ENCODE measurements at places on chromosomes 3 and 15.

- DNase-seq = peak; percentile 69
Observed at GRCh38 chr3:14725564-14726440, 50.9 kb downstream of the C3orf20 start.

DNA sequence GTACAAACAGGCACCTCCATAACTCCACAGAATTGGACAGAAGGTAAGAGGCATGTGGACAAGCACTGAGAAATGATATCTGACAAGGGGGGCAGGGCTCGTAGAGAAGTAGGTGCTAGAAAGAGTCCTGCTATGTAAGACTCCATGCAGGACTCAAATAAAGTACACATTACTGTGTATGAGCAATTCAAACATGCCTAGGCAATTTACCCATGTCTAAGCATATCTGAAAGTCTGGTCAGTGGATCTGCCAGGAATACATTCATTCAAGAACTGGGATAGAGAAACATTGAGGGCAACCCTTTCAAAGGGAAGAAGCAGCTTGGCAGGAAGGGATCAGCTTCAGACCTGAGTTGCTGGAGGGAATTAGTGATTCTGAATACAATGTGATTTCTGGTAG lies 174.1 kb upstream of the MCTP2 start:
- DNase-seq = no peak

DNA sequence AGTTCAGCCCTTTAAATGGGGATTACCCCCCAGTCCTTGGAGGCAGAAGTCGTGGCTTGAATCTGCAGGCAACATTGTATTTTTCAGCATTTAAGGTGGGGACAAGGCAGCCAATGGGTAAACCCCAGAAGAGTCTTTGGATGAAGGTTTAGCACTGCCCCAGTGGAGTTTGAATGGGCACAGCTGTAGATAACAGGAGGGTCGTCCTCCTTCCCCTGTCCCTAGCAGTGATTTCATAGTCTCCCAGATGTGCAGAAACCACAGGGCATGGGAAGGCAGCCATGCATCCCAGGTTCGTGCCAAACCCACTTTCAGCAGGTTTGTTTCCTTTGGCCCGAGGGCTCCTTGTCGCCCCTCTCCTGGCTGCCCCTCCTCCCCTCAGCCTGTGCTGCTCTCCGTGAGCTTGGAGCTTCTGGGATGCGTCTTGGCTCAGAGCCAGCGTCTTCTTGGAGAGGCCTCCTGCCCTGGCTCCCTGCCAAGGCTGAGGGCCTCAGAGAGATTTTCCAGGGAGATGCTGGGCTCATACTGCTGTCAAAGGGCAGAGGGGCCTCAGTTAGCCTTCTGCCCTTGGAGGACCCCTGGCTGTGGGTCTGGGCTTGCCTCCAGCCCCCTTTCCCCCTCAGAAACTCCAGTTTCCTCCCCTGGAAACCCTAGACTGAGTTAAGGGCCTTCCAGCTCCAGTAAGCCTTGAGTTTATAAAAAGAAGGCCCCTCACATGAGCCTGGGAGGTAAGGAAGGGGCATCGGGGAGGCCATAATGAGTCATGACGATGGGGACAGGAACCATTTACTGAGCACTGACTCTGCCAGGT lies 48.9 kb upstream of the POLG start:
- DNase-seq = peak; percentile 67

DNA sequence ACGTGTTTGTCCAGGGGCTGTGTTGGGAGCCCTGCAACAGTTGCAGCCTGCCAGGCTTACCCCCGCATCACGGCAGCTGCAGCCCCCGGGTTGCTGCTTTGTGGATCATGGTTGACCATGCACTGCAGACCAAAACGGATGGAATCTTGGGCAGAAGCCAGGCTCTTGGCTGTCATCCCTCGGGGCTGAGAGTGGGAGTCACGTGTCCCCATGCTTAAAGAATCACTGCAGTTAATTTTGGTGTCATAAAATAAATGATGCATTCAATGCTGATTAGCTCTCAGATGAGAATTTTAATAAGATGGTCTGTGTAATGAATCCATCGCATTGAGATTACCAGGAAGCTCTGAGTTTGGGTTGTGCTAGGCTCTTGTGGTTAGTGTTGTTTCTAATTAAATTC lies 115.6 kb downstream of the CHDH start:
- peak; percentile 74 for DNase-seq

DNA sequence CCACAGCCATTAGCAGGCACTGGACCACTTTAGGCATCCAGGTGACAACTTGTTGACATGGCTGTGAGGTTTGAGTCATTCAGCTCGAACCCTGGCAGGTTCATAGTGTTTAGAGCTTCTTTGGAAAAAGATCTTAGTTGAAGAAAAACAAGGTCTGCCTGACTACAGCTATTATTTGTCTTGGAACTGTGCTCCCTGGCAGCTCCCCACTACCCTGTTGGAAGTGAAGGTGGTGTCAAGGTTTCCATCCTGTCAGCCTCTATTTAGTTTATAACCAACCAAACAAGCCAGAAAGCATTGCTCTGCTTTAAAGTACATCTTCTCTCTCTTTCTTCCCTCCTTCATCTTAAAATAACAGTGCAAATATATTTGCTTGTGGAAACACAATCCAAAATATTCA lies 56.8 kb downstream of the KAT2B start:
- DNase-seq = no peak

DNA sequence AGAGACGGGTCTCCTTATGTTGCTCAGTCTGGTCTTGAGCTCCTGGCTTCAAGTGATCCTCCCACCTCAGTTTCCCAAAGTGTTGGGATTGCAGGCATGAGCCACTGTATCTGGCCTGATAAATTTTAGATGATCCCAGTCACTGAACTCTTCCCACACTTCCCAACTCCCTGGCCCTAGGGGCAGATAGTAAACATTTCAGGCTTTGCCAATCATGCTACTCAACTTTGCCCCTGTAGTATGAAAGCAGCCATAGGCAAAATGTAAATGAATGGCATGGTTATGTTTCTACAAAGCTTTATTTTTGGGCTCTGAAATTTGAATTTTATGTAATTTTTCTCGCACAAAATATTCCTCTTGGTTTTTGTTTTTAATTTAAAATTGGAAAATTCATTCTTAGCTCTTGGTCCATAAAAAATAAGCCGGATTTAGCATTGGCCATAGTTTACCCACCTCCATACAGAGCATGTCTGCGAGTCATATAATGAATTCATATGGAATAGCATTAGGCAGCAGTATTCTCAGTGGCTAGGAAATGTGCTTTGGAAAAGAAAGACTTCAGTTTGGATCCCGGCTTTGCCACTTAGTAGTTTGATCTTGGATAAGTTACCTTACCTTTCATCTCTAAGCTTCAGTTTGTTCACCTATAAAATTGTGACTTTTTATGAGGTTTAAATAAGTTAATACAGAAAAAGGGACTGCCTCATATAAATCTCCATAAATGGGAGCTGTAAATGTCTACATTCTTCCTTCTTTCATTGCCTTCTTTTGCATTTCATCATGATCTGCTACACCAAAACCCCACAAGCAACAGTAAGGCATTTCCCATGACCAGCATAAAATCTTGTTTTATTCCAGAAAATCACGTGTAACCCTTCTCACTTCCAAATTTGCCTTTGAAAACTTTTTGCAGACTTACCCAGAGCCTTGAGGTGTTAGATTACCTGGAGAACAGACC lies 360.3 kb upstream of the TPM1 start:
- DNase-seq = no peak

DNA sequence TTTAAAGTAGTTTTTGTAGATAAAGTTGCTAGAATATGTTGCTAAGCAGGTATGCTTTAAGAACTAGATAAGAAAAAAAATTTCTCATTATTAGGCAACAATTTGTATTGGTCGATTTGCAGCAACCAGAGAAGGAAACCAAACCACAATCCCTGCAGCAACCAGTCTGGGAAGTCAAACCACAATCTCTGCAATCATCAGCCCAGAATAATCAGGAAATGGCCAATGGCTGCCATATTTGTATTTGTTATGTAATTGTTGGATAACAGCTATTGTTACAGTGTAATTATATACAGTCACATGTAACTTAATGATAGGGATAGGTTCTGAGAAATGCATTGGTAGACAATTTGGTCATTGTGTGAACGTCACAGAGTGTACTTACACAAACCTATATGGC lies 23.6 kb downstream of the STXBP5L start:
- DNase-seq = no peak

DNA sequence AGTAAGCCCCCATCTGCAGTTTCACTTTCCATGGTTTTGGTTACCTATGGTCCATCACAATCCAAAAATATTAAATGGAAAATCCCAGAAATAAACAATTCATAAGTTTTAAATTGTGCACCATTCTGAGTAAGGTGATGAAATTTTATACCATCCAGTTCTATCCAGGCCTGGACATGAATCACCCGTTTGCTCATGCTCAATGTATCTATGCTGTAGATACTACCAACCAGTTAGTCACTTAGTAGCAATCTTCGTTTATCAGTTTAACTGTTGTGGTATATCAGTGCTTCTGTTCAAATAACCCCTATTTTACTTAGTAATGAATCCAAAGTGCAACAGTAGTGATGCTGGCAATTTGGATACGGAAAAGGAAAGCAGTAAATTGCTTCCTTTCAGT lies 381.9 kb upstream of the AGTR1 start:
- no peak for DNase-seq

DNA sequence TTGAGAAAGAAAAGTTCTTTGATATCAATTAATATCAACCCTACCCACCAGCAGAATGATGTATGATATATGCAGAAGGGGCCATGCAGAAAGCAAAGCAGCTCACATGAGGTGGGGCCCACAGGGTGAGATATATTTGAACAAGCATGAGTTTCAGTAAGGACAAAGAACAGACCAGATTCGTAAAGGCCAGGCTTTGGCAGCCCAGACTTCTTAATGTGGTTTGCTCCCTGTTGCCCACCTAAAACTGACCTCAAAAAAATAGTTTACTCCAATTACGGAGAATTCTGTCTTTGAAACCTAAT lies 255.7 kb upstream of the WNT5A start:
- no peak for DNase-seq

DNA sequence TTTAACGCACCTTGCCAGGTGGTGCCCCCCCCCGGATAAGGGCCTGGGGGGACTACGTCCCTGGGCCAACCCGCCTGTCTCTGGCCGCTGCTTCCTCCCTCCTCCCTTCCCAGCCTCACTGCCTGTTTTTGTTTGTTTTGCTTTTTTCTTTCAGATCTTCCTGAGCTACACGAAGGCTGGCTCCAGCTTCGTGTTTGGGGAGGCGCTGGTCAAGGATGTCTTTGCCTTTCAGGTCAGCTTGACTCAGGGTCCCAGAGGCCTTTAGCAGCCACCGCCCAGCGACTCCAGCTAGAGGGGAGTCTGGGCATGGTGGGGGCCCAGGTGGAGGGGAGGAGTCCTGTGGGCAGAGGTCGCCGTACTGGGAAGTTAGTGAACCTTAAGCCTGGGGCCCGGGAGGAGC lies 24.1 kb downstream of the SLC28A1 start:
- DNase-seq = no peak

- peak; percentile 56 for DNase-seq
Observed at GRCh38 chr3:126528800-126529541, 5.0 kb downstream of the CHST13 start.

DNA sequence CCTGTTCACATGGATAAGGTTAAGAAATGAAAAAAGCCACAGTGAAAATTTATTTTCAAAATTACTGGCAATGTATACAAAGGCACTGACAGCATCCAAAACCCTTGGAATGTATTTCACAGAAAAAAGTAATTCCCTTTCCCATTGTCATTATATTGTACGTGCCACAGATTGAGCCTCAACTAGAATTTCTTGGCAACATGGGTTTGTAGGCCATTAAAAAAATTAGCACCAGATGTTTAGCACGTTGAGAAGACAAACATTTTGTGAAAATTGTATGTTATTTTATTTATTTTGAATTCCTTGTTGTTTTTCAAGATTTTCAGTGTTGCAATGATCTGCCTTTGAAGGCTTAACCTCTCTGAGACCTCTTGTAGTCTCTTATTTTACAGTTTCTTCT lies 76.3 kb upstream of the EPHB3 start:
- DNase-seq = no peak

GRCh38 chr3:193240850-193241706 lies at the start of gene PLAAT1:
TSS of gene PLAAT1 (plus strand) at chr3:193241222. CDS start at chr3:193255651, 14,429 bp downstream.
- peak; percentile 80 for DNase-seq

GRCh38 chr15:96392380-96393208 lies 62.1 kb downstream of the NR2F2 start:
- no peak for DNase-seq

DNA sequence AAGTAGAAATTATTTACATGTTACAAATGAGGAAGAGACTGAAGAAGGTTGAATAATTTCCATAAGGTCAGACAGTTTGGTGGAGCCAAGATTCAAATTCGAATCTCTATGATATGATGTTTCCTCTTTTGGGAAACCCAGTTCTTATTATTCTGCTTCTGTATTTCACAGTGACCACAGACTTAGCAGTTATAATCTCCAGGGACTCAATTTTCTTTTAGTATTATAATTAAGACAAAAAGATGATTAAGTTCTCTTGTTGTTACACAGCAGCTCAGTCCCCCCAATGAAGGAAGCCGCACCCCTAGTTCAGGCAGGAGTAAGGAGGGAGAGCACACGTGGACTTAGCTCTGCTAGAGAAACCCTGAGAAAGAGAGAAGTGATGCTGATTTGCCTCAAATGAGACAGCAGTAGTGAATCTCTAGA lies 130.6 kb downstream of the CCNL1 start:
- no peak for DNase-seq

GRCh38 chr3:37925157-37925556 lies 63.5 kb downstream of the CTDSPL start:
- DNase-seq = no peak

DNA sequence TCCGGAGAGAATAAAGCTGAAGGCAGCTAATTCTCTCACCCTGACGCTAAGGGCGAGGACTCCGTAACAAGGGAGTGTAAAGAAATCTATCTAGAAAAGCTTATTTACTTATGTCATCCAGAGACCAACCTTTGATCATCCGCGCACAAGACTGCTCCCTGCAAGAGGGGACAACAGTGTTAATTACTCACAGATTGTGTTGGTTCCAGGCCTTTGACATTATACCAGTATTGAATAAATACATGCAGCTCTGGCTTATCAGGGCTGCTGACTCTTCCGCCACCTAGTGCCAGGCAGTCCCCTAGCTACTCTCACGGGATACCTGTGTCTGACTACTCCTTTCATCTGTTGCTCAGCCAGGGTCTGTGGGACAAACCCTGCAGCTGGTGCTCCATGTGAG lies 211.7 kb downstream of the DTWD1 start:
- DNase-seq = no peak

DNA sequence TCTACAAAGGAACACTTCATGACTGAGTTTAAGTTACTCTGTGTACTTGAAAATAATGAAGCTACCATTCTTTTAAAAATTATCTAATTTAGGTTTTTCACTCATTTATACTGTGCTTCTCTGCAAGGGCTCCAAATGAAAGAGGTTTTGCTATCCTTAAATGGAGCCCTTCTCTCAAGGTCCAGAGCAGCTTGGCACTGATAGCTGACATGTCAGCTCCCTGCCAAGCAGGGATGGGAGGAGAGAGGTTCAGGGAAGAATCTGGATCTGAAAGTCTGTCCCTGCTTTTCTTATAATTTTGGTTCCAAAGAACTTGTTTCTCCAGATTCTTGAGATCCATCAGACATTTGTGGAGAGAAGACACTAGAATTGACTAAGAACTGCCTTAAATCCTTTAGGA lies 39.1 kb downstream of the MRPS11 start:
- no peak for DNase-seq

DNA sequence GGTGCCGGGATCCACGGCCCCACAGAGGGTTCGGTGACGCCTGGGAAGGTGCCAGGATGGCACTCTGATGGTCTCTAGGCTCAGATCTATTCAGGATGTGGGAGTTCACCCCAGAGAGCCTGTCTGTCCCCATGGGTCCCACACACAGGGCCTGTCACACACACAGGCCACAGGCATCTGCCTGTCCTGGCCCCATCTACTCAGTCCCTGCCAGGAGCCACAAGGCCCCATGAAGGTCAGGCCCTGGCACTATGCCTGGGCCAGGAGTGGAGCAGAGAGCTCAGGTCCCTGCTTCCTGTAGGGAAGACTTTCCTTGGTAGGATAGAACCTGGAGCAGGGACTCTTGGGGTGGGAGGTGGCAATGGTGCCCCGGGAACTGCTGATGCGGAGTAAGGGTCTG lies 49.0 kb upstream of the FURIN start:
- DNase-seq = peak; percentile 75

Data from Right ventricle myocardium superior (tissue), 1 donor.